Left renal pelvis (tissue), 4 donors: ENCODE measurements at places on chromosomes 12 and 14.

DNA sequence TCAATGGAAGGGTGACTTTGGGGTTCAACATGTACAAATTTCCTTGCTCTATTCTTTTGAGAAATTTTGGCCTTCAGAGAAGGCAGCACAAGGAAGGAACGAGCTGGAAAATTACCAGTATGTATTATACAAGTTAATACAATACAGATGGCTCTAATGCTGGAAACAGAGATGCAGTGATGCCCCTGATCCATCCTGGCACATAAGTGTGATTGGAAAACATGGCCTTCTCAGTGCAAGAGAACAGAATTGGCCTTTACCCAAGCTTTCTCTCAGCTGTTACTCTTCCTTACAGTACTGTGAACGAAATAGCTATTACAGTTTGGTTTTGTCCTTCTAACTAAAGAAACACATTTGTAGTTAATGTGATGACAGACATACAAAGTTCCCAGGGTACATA is 102.5 kb upstream of the GPHB5 start:
- DNase-seq = no peak

DNA sequence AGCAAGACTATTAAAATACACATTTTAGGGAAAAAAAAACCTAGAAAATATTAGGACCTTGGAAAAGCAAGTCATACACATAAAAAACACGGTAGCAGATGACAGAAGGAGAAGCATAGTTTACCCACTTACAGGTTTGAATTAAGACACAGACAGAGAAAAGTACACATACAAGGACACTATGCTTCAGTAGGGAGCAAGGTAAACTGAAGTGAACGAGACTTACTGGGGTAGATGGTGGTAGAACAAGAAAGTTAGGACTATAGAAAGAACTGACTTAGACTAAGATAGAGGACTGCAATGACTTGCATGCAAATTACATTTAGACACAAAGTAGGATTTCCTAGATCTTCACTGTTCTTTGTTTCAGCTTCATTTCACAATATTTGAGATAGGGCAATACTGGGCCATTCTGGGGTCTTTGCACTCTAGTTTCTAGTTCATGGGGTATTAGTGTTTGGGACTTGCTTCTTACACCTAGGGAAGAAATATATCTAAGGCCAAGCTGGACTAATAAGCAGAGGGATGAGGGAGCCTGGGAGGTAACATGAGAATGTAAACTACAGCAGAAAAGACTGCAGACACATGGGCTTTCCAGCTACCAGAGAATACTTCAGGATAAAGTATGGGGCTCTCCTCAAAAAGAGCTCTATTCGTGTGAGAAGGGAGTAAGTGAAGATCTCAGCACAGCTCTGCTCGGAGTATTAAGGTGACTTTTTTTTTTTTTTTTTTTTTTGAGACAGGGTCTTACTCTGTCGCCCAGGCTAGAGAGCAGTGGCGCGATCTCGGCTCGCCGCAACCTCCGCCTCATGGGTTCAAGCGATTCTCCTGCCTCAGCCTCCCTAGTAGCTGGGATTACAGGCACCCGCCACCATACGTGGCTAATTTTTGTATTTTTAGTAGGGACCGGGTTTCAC is 27.7 kb upstream of the STAC3 start:
- DNase-seq = no peak

GRCh38 chr12:56753566-56753965 is 1.4 kb upstream of the PRIM1 start:
- DNase-seq = no peak

- DNase-seq = no peak
Observed at GRCh38 chr12:2058837-2059236, 6.0 kb downstream of the CACNA1C start.

GRCh38 chr14:64644629-64645028 is 59.6 kb upstream of the PLEKHG3 start:
- no peak for DNase-seq
